ENCODE measurements at places on chromosomes 7 and 10. TPM values are rescaled to one million over a fixed set of nuclear protein-coding genes. Genes with fewer than 3 reads are reported as not detected.

CRTAC1 gene
- total RNA-seq, result 0.26 TPM

STEAP4 gene
- total RNA-seq, result 56.4 TPM

SLC26A5 gene
- 0.10 TPM for total RNA-seq

THSD7A gene
- 4.3 TPM for total RNA-seq

SGCE gene
- total RNA-seq, result 51.1 TPM

FAM171A1 gene
- total RNA-seq, result 16.0 TPM

DNA sequence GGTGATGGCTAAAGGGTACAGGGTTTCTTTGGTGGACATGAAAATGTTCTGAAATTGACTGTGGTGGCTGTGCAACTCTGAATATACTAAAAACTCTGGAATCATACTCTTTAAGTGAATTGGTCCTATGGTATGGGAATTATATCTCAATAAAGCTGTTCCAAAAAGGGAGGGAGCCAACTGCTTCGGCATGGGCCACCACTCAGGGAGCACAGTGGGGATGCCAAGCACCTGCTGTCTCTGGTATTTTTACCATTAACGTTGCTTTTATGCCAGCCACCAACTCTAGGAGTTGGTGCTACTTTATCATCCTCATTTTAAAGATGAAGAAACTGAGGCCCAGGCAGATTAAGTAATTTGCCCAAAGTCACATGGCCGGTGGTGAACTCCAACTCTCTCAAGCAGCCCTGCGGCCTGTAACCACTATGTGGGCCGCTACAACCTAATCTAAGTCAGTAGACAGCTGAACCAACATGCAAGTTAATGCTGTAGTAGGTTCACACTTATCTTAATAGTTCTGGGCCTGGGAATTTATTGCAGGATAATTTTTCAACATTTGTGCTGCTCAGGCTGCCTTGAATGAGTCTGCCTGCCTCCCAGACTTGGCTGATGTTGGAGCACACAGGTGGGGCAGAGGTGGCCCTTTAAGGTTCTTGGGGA lies 20.8 kb downstream of the SH3PXD2A start:
- DNase-seq, result no peak

- no peak for DNase-seq
Measured at GRCh38 chr7:67809586-67809985, 813.0 kb downstream of the TYW1 start.

GRCh38 chr10:58518775-58519174 lies 6.1 kb downstream of the BICC1 start:
- no peak for DNase-seq

DNA sequence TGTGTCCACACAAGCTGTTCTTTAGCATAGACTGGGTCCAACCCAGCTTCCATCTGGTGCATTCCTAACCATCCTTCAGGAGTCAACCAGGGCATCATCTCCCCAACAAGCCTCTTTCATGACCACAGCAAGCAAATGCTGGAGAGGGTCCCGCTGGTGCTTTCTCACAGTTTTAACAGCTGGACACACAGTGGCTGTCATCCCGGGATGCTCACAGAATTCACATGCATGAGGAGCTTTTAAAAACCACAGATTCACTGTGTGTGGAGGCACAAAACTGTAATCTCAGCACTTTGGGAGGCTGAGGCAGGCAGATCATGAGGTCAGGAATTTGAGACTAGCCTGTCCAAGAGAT lies 6.4 kb upstream of the CYP3A7 start:
- no peak for DNase-seq

- DNase-seq, result no peak
Measured at GRCh38 chr10:78502210-78502936, 468.7 kb downstream of the RPS24 start.

DNA sequence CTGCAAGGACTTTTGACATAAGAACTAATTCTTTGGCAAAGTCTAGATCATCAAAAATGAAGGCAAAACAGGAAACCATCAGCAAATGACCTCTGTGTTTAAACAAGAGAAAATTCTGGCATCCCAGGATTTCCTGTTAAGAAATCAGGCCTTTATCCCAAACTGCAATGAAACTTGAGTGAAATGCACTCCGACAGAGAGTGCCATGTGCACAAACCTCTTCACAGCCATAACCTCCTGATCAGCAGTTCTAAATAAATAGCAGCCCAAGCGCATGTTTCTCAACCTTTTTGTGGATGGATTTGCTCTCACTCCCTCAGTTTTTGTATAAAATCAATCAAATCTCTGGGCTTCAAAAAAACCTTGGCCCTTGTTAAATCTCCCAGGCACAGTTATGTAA lies 107.7 kb upstream of the EEPD1 start:
- DNase-seq, result no peak

DNA sequence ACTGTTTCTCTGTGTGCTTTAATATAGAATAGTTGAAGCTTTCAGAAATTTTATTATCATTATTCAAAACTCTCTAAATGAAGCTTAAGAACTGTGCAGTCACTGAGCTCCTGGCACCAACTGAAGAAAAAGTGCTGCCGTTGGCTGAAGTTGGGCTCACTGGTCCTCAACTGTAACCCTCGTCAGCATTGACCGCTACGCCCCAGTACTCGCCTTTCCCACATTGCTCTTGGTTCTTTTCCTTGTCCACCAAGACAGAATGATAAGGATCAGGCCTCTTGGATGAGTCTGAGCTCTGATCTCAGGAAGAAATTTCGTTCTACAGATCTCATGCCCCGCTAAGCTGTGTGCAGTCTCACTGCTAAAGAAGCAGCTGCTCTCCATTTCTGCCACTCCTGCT lies 7.9 kb upstream of the TAF3 start:
- DNase-seq, result no peak

GRCh38 chr7:100673942-100674410 lies 436 bp downstream of the GNB2 start:
- DNase-seq, result peak; percentile 92

GRCh38 chr7:84190016-84190705 lies 4.4 kb downstream of the SEMA3A start:
- no peak for DNase-seq

- no peak for DNase-seq
Measured at GRCh38 chr10:113335592-113335991, 217.3 kb upstream of the HABP2 start.

- no peak for DNase-seq
Measured at GRCh38 chr10:48924988-48925387, 14.7 kb downstream of the LRRC18 start.
